A549 treated with Mapracorat at 1 μM for 4 hours (cell line): ENCODE measurements at places on chromosomes 7 and 10. TPM values are rescaled to one million over a fixed set of nuclear protein-coding genes. Genes with fewer than 3 reads are reported as not detected.

GSAP gene
- 2.6 to 4.7 TPM (median 2.8 TPM) in 5 replicates for total RNA-seq

ZNF853 gene
- 2.0 to 3.2 TPM (median 2.5 TPM) in 5 replicates for total RNA-seq

ACBD7 gene
- 0.81 to 1.3 TPM (median 0.95 TPM) in 5 replicates for total RNA-seq

PAPOLB gene
- total RNA-seq = not detected in 5 replicates
